ENCODE measurements at places on chromosomes 6 and 20.

DNA sequence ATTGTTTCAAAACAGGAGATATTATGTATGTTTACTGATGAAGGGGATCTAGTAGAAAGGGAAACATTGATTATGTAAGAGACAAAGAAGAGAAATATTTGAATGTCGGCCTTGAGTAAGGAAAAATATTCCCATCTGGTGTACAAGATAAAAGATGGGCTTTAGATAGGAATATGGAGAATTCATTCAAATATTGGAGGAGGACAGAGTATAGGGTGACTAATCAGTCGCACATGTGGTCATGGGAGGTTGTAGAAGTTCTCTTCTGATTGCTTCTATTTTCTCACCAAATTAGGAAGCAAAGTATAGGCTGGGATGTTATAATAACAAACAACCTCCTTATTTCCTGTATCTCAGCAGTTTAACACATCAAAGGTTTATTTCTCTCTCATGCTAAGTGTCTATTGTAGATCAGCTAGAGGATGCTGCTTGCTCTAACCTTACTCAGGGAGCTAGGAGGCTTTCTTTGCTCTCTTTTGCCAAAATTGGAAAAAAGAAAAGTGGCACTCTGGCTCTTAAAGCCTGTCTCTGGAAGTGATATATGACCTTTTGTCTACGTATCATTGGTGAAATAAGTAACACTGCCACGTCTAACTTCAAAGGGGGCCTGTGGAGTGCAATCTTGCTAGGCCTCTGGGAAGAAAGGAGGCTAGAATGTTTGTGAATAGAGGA lies 1.2 kb upstream of the HDDC2 start:
- no peak for DNase-seq

GRCh38 chr6:72865467-72865866 lies 243.6 kb downstream of the KCNQ5 start:
- DNase-seq = no peak

DNA sequence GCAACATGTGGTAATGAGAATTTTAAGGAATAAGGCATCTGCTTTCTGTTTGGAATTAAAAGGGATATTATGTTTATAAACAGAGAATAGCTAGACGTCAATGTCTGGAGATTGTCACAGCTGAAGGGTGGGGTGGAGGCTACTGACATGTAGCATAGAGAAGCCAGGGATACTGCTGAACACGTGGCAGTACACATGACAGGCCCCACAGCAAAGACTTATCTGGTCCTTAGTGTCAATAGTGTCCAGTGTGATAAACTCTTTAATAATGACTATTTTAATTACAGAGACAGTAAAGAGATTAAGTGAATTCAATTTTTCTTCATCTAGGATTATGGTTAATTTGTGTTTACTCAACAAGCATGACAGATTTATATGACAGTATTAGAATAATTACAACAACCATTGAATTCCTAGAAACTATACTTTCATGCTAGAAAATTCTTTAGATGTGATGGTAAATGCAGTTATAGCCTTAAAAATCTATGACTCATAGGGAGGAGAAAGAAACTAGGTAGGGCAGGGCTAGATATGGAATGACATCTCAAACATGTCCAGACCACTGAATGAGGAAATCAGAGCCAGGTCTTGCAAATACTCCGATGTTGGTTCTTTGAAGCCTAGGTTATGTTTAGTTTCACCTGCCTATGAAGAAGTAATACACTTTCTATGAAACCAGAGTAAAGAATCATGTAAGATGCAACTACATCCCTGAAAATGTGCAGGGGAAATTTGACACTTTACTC lies 399.5 kb downstream of the PHF3 start:
- no peak for DNase-seq

- no peak for DNase-seq
These were observed 221.7 kb upstream of the ECI2 start for GRCh38 chr6:4356899-4357659.

DNA sequence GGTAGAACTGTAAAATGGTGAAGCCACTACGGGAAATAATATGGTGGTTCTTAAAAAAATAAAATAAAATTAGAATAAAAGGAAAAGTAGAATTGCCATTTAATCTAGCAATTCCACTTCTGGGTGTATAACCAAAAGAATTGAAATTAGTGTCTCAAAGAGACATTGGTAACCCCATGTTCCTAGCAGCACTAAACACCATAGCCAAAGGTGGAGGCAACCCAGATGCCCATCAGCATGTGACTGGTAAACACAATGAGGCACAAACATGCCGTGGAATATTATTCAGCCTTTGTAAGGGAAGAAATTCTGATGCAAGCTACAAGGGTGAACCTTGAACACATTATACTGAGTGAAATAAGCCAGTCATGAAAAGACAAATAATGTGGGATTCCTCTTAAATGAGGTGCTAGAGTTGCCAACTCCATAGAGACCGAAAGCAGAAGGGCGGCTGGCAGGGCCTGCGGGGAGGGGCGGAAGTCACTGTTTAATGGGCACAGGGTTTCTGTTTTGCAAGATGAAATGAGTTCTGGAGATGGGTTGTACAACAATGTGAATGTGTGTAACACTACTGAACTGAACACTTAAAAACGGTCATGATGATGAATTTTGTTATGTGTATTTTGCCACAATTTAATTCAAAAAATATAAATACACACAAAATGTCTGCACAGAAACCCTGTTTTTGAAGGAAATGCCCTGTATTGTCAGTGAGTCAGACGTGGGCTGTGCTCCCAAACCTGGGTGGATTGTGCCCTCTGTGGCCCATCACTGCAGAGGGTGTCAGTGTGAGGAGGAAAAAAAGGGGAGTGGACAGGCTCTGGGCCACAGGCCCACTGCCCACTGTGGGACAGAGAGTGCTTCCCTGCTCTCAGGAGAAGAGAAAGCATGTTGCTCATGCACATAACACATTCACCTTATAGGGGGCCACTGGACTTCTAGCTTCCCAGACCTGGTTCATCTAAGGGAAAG lies 49.6 kb upstream of the CD93 start:
- no peak for DNase-seq

GRCh38 chr6:14932485-14933182 lies 313.2 kb upstream of the JARID2 start:
- no peak for DNase-seq

DNA sequence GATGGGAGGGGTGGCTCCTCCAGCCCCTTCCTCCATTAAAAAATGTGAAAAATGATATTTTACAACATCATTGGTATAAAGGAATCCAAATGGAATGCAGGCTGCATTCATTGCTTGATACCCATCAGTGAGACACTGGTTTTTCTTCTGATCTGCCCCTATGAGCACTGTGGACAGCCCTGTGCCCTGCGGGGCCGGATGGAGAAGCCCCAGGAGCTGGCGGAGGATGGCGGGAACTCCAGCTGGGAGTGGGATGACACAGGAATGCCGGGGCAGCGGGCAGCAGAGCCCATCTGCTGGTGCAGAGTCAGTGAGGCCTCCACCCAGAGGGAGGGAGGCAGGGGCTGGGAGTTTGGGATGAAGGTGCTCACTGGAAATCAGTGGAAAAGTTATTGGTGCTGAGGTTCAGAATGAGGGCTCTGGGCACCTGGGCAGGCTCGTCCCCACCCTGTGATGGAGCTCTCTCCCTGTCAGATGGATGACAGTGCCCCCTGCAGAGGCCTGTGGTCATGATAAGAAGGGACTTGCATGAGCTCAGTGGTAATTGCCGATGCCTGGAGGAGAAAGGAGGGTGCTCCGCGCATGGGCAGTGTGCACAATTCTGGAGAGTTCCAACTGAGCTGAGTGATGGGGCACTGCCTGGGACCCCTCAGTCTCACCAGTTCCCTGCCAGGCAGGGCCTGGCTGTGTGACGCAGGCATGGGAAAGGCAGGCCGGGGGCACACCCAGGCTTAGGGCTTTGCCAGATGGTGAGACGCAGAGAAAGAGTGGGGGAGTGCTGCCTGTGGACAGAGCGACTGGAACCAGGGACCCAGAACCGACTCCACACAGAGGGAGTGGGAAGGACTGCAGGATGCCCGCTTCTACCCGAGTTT lies 23.2 kb downstream of the CTCFL start:
- DNase-seq = no peak

- DNase-seq = no peak
These were observed 3.4 kb downstream of the NEDD9 start for GRCh38 chr6:11228935-11229654.

- no peak for DNase-seq
These were observed 80.1 kb upstream of the C6orf118 start for GRCh38 chr6:165389534-165389933.

GRCh38 chr6:79158856-79159516 lies 75.5 kb downstream of the HMGN3 start:
- no peak for DNase-seq

GRCh38 chr20:3749689-3750531 lies 17.4 kb downstream of the HSPA12B start:
- DNase-seq = no peak

- no peak for DNase-seq
These were observed 4.8 kb upstream of the SDCBP2 start for GRCh38 chr20:1333462-1334369.

- no peak for DNase-seq
These were observed 27.4 kb upstream of the RUNX2 start for GRCh38 chr6:45300736-45301135.

GRCh38 chr6:137161949-137162348 lies 11.5 kb downstream of the IL22RA2 start:
- no peak for DNase-seq

DNA sequence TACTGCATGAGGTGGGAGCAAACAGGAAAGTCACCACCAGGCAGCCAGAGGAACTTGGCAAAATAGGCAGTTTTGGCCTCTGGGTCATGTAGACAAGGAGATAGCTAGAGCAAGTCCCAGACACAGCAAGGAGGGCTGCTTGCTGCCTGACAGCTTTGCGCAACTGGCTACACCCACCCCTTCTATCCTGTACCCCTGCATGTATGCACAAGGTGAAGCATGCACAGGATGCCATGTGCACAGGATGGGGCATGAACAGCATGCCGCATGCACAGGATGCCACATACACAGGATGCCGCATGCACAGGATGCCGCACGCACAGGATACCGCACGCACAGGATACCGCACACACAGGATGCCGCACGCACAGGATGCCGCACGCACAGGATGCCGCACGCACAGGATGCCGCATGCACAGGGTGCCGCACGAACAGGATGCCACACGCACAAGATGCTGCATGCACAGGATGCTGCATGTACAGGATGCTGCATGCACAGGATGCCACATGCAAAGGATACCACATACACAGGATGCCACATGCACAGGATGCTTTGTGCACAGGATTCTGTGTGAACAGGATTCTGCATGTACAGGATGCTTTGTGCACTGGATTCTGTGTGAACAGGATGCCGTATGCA lies 104.9 kb upstream of the IYD start:
- DNase-seq = no peak

DNA sequence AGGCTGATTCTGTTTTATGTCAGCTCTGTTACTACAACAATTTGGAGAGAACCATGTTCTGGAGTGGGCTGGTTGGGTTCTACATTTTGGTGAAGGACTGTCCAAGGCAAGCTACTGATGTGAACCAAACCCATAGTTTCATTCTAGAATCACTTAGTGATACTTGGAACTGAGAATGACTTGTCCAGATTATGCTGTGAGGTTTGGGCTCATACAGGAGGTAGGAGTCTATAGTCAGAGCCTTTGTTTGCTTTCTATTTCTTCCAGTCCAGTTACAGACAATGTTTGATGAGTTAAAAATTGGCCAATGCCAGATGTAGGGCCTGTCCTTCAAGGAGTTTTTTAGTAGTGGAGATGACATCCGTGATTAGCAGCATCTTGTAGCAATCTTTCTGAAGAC lies 97.9 kb downstream of the LRRC1 start:
- no peak for DNase-seq

GRCh38 chr6:119170447-119171087 lies 92.1 kb upstream of the FAM184A start:
- DNase-seq = no peak

- no peak for DNase-seq
These were observed 190.5 kb upstream of the HEY2 start for GRCh38 chr6:125558907-125559306.

- DNase-seq = no peak
These were observed 124.1 kb upstream of the RIN2 start for GRCh38 chr20:19633985-19634384.

DNA sequence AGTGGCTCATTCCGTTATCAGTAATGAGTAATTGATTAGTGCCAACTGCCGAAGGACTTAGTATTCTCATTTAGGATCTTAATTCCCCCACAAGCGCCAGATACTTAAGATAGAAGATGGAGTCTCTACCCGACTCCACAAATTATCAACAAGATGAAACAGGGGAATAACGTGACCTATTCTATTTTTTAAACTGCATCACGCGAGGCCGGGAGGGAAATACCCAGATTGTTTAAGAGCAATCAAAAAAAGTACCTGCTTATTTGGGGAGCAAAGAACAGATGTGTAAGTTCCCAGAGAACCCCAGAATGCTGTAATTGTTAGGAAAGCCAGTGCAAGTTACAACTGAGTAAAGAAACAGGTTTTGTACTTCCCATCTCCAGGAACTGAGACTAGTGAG lies 1.1 kb upstream of the MAP3K5 start:
- no peak for DNase-seq

GRCh38 chr6:158287047-158287446 lies 25.2 kb upstream of the TULP4 start:
- DNase-seq = no peak

- DNase-seq = no peak
These were observed 1.4 kb upstream of the MUC21 start for GRCh38 chr6:30981942-30982772.

All from bone marrow (tissue), 2 donors.